ENCODE measurements at places on chromosomes 12 and 14.

- DNase-seq: no peak
Measured at GRCh38 chr12:105861227-105861626, 277.5 kb downstream of the NUAK1 start.

- DNase-seq: no peak
Measured at GRCh38 chr12:79326222-79326621, 364.5 kb downstream of the PAWR start.

DNA sequence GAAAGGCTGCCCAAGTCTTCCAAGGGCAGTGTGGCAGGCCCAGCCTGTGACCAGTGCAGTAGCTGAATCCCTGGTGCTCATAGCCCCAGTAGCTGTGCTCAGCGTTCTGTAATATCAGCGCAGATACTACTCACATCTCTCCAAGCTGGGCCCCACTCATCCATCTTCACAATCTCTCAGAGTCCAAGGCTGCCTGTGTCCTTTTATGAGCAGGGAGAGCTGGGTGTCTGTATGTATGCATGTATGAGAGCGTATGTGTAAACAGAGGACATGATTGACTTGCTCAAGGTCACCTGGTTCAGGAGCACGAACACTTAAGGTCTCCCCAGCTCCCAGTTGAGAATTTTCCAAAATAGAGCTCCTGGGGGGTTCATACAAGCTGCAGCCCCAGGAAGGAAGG lies 5.4 kb downstream of the AQP6 start:
- DNase-seq: no peak

DNA sequence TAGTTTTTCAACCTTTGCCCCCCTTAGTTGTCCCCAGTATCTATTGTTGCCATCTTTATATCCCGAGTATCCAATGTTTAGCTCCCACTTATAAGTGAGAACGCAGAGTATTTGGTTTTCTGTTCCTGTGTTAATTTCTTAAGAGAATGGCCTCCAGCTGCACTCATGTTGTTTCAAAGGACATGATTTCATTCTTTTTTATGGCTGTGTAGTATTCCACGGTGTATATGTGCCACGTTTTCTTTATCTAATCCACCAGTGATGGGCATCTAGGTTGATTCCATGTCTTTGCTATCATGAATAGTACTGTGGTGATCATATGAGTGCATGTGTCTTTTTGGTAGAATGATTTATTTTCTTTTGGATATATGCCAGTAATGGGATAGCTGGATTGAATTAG lies 72.0 kb downstream of the GCH1 start:
- no peak for DNase-seq

DNA sequence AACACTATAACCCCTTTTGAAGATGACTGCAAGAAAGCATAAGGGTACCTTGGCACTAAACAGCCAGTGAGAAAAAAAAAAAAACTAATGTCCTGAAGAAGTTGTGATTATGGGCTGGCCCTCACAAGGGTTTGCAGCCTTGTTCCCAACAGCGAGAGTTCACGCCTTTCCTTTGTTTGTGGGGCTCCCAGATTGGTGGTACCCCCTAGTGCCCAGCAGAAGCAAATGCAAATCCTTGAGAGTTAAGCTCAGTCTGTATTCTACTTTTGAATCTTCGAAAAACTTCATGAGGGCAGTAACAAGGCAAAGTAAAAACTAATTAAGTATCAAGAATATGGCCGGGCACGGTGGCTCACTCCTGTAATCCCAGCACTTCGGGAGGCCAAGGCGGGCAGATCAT lies 238.9 kb upstream of the LMO3 start:
- no peak for DNase-seq

GRCh38 chr14:31025367-31026076 lies at the start of gene AP4S1:
Gene AP4S1 (plus strand): TSS chr14:31025649. CDS start chr14:31066197, 40,548 bp downstream.
- peak; percentile 25 for DNase-seq

DNA sequence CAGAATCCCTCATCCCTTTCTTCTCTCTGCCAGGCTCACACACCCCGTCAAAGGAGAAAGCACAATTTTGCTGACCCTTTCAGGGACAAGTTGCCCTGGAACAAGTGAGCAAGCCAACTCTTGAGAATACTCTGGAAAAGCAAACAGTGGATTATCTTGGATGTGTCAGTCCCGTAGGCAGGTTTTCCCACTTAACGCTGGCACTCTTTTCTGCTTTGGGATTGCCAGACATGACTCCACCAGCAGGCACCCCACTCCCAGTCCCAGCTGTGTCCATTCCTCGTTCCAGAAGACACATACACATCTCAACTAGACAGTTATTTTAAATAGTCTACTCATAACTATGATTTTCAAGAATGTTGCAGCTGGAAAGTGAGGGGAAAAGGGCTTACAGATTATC lies 145.5 kb upstream of the CDKN3 start:
- no peak for DNase-seq

GRCh38 chr14:70052990-70053389 lies 135.8 kb downstream of the SLC8A3 start:
- no peak for DNase-seq

Measured in stimulated activated CD8-positive, alpha-beta memory T cell treated with anti-CD3 and anti-CD28 coated beads, Interleukin-15, amount 100 ng/mL, for 1 hour (primary cell).